ENCODE measurements at places on chromosomes 12 and 14.

DNA sequence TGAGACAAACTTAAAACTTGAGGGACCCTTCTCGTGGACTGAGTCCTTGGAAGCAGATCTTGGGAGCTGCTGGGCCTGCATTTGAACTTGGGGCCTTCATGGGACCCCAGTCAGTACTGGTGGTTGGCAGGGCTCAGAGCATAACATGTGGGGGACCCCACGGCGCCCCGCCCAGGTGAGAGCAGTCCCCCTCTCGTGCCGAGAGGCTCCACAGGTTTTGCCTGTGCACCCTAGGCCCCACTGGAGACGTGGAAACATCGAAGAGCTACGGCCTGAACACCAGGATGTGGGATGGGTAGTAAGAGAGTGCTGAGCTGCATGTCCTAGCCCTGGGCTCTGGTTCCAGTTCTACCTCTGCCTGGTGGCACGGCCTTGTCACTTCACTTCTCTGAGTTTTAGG, 84.1 kb downstream of the CACNA1C start:
- DNase-seq, result no peak

GRCh38 chr14:45902241-45902640, 649.2 kb upstream of the MIS18BP1 start:
- DNase-seq, result no peak

DNA sequence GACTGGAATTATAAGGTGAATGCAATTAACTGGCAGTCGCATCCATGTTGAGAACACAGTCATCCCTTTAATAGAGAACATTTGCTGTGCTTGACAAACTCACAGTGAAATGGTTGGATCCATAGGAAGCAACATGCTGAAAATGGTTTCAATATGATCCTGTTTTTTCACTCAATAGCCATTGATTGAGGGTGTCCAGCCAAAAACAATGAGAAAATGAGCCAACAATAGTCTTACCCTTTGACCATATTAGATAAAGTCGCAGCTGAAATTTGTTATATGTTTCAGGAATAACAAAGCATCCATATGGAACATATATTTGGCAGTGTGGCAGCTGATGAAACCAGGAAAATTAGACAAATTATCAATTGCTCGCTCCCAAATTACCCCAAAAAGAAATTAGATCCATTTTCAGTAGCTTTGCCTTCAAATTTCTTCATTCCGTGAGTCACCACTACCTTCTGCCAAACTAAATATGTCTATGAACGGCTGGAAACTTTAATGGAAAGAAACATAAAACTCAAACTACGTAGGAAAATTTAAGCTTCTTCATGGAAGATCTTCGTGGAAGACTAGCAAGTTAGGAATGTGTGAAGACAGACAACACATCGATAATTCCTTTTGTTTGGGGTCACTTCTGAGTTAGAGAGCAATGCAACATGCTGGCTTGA, 17.4 kb downstream of the IGF1 start:
- no peak for DNase-seq

- DNase-seq, result no peak
Observed at GRCh38 chr12:46549527-46550265, 177.1 kb upstream of the SLC38A2 start.

- no peak for DNase-seq
Observed at GRCh38 chr12:123995023-123995748, 22.2 kb downstream of the ZNF664 start.

DNA sequence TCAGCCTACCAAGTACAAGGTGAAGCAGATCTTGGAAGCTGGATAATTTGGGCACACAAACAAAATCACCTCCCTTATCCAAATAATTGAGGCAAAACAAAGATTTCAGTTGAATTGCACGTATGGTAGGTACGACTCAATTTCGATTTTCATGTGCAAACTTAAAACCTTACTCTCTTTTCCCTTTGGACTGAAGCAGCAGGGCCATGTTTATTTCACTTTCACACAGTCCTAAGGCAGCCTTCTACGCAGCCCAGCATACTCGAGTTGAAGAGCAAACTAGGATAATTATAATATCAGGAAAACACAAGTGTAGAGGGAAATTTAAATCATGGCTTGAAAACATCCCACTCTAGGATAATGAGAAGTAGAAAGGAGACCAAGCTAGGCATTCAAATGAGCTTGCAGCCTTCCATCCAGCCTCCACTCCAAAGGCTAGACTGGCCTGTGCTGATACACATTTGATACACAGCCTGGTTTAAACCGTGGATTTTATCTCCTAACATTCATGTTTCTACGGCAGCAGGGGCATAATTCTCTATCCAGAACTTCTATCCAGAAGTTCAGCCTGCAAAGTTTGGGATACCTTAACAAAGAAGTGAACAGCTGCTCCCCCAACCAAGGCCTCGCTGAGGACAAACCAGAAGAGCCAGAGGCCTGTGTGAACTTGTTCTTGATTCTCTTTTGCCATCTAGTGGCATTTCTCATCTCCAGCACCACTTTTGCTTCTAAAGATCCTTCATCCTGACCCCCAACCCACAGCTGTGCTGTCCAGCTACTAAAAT, 2.4 kb upstream of the RNASE7 start:
- DNase-seq, result no peak

DNA sequence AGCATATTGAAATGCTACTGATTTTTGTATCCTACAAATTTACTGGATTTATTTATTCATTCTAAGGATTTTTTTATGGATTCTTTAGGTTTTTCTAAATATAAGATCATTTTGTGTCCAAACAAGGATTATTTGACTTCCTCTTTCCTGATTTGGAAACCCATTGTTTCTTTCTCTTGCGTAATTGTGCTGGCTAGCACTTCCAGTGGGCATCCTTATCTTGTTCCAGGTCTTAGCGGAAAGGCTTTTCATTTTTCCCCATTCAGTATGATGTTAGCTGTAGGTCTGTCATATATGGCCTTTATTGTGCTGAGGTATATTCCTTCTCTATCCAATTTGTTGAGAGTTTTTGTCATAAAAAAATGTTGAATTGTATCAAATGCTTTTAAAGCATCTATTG, 57.2 kb upstream of the RHOJ start:
- no peak for DNase-seq

DNA sequence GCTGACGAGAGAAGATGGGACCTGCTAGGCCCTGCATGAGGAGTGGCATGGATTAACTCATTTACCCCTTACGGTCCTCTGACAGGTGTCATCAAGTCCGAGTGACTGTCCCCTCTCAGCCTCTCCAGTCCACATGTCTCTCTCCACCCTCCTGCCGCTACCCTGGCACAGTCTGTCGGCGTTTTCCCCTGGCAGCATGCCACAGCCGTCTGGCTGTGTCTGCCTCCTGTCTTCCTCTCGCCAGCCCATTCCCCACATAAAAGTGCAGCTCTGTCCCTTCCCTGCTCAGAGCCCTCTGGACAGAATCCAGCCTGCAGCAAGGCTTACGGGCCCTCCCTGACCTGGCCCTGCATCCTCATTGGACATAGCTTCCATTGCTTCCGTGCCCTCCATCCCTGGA, 45.6 kb downstream of the UBE3B start:
- peak; percentile 30 for DNase-seq

- no peak for DNase-seq
Observed at GRCh38 chr14:49957089-49957852, 64.4 kb downstream of the ARF6 start.

- no peak for DNase-seq
Observed at GRCh38 chr12:52529417-52529816, 9.2 kb upstream of the KRT5 start.

GRCh38 chr14:32744811-32745445, 193.8 kb upstream of the NPAS3 start:
- no peak for DNase-seq

- no peak for DNase-seq
Observed at GRCh38 chr12:13707829-13708228, 273.6 kb downstream of the GRIN2B start.

- no peak for DNase-seq
Observed at GRCh38 chr12:121227294-121227693, 17.4 kb downstream of the P2RX4 start.

GRCh38 chr12:10310926-10311720, 3.5 kb downstream of the KLRD1 start:
- DNase-seq, result no peak

DNA sequence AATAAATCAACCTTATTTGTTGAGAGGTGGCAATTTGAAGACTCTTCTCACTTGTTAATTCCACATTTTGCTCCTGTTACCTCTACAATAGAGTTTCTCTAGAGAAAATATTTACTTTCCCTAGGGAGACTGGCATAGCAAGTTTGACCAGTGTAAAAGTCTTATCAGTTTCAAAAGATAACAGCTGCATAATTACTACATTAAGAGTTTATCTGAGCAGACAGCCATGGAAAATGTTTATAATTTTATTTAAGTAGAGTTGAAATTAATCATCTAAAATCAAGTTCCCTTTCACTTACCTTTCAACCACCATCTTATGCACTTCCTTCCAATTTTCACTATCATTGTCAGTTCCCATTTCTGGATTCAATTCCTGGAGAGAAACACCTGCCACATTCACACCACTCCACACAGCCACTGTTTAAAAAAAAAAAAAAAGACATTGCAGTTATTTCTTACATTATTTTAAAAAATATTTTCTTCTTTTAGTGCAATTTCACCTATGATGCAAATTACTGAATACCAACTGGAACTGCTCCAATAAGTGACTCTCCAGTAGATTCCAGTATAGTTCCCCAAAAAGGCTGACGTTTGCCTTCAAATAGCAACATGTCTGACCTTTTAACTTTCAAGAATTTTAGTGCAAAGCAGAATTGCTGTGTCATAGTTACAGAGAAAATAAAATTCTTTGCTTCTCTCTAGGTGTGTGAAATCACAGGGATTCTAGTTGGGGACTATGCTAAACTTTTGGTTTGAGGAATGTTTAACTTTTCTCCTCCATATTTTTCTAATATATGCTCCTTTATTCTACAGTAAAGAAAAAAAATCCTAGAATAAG, 19.4 kb downstream of the LDHB start:
- DNase-seq, result no peak

GRCh38 chr12:15038137-15038536, 65.3 kb downstream of the PDE6H start:
- no peak for DNase-seq

DNA sequence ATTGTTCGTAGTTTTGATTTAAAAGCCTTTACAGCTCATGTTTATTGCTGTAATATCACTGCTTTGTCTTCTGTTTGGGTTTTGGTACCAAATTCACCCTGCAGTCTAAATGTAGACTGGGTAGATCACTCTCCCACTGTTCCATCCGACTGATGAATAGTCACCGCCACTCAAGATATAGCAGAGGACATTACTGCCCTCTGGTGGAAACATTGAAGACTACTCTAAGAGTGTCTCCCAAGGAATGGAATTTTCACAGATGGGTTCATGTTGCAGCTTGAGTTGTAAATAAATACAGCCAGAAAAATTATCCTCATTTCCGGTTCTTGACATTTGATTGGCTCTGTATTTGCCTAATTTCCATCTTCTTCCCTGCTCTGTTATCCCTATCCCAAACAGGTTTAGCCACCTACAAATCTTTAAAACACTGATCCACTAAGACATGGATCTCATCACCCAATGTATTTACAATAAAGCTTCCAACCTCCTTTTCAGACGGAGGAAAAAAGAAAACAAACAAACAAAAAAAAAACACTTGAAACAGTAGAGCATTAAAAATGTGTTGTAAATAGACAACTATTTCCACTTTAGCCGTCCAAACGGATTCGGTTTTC, 198.3 kb upstream of the CPNE8 start:
- no peak for DNase-seq

DNA sequence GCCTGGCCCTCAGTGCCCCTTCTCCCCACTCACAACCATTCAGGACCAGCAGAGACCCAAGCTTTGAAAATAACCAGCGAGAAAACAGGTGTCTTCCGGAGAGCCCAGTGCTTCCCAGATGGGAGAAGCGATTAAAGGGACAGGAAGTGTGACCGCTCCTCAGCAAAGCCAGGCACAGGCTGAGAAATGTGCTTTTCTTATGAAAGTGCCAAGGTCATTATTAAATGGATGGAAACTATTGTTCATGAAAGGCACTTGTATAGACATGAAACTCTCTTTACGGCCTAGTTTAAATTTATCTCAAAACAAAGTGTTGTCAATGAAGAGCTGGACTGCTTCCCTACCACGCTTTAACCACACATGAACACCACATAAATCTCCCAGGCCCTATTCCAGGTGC, 210.4 kb downstream of the SPTSSA start:
- DNase-seq, result no peak

- DNase-seq, result peak; percentile 88
Observed at GRCh38 chr14:52695481-52696091, at the start of gene ERO1A. TSS of gene ERO1A (minus strand) at chr14:52695558. CDS start at chr14:52695481, 77 bp downstream.

DNA sequence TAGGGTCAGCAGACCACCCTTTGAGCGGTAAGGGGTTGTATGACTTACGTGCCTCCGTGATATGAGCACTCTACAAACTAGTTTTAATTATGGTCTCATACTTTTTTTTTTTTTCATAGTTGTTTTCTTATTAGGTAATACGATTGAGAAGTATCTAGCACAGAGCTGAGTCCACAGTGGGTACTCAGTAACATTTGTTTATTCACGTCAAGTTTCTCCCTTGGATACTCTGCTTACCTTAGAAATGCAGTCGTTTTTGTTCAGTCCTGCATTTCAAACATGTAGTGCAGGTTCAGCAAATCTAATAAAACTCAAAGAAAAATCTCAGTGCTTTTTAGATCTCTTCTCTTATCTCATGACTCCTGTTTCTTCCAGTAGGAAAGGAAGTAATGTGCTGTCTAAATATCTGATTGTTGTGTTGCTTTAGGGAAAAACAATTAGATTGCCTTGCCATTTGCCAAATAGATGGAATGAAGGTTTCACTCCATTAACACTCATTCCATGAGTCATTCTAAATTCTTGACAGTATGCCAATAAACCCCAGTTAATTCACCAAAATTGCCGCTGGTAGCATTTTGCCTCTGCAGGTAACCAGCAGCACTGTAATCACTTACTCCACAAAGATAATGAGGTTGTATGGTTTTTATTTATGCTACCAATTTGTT, 118.9 kb downstream of the PTCSC3 start:
- no peak for DNase-seq

DNA sequence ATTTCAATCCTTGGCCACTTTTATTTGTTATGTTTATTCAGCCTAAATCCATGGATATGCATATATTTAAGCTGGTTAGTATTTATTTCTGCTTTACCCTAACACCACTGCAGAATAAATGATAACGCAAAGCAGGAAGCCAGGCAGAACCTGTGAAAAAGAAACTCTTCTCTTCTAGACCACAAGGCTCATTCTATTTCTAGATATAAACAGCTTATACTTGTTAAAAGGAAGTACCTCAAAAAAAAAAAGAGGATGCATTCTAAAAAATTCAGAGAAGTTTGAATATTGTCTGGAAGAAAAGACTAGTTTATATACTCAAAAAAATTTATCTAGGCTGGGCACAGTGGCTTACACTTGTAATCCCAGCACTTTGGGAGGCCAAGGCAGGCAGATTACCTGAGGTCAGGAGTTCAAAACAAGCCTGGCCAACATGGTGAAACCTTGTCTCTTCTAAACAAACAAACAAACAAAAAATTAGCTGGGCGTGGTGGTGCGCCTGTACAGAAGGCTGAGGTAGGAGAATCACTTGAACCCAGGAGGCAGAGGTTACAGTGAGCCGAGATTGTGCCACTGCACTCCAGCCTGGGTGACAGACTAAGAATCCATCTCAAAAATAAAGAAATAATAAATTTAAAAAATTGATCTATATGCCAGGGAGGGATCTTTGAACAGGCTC, 55.8 kb downstream of the GALNT4 start:
- DNase-seq, result no peak

All from activated effector memory CD4-positive, alpha-beta T cell treated with anti-CD3 and anti-CD28 coated beads, Interleukin-2, amount 50 U/mL, for 16 hours (primary cell).